Panc1 (cell line): ENCODE measurements at places on chromosomes 13 and 19.

DNA sequence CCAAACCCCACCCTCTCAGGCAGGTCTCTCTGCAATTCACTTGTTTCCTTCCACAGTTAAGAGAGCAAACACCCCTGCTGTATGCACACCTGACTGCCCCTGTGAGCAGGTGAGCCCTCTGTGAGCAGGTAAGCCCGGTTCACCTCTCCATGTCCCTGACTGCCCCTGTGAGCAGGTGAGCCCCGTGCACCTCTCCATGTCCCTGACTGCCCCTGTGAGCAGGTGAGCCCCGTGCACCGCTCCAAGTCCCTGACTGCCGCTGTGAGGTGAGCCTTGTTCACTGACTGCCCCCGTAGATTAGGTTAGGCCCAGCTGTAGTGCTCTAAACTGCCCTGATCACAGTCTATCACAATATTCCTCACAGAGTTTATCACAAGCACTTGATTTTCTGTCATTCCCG lies 29.2 kb downstream of the TMTC4 start:
- no peak for DNase-seq

DNA sequence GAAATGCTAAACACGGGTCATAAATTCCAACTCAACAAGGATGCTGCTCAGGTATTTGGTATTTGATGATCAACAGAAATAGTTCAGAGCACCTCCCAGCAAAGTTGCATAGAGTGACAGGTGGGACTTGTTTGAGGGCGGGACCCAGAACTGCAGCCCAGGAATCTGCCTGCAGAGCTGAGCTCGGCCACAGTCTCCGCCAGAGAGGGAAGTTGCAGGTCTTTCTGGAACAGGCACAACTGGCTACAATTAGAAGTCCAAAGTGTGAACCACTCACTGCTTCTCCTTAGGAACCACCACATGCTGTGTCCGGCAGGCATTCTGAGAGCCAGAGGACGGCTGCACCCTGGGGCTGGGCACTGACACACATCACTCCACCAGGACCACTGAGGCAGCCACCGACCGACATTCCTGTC lies 1.1 kb downstream of the SLC15A1 start:
- DNase-seq = no peak

- no peak for DNase-seq
Observed at GRCh38 chr13:63088226-63088625, 1672.6 kb upstream of the PCDH20 start.

GRCh38 chr13:71316792-71317363 lies 550.1 kb downstream of the DACH1 start:
- no peak for DNase-seq

DNA sequence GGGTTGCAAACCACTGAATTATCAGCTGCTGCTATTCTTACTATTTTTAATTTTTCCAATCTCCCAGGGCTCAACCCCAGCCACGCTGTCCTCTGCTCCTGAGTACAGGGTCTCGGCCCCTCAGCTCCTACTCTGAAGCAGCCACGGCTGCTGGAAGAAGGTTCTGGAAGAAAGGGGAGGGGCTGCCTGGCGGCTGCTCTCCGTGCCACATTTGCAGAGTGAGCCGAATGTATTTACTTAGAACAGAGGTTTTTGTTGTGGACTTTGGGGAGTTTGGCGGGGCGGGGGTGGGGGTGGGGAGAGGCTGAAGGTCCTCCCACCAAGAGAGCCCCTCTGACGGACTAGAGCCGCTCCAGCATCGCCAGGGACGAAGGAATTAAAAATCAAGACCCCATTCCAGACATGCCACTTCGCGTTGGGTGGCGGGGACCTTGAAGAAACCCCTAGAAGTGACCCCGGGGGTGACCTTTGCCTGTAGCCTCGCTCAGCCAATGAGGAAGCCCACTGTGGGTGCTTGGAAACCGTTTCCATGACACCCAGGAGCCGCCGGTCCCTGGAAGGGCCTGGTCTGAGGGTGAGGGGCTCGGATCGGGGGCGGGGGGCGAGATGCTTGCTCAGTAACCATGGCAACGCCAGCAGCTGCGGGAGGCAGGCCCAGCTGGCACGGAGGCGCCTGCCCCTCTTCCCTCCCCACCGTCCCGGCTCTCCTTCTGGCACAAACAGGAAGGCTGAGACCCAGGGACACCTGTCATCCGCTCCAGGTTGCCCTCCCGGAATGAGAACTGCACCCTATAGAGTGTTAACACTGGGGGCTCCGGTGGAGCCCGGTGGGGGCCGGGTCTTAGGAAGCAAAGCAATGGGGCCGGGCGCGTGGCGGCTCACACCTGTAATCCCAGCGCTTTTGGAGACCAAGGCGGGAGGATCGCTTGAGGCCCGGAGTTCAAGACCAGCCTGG lies 54.2 kb upstream of the PTPRS start:
- DNase-seq = no peak

DNA sequence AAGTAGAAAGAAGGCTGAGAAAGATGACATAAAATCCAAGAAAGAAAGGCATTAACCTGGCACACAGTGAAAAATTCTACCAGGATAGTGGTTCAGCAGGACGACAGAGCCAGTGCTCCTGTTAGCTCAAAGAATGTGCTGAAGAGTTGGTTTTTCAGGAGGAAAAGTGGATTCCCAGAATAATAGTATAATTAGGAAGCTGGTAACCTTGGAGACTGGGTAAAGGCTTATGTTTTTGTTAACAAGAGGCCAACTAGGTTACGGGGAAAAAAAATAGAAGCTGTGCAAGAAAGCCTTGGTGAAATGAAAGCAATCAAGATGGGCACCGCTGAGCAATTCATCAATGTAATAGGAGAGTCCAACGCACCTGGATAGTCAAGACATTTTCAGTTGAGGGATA lies 54.7 kb downstream of the SLC15A1 start:
- no peak for DNase-seq

GRCh38 chr19:16773259-16773658 lies 53.6 kb downstream of the NWD1 start:
- DNase-seq = no peak

- DNase-seq = no peak
Observed at GRCh38 chr19:18408053-18408476, 10.6 kb upstream of the LRRC25 start.

DNA sequence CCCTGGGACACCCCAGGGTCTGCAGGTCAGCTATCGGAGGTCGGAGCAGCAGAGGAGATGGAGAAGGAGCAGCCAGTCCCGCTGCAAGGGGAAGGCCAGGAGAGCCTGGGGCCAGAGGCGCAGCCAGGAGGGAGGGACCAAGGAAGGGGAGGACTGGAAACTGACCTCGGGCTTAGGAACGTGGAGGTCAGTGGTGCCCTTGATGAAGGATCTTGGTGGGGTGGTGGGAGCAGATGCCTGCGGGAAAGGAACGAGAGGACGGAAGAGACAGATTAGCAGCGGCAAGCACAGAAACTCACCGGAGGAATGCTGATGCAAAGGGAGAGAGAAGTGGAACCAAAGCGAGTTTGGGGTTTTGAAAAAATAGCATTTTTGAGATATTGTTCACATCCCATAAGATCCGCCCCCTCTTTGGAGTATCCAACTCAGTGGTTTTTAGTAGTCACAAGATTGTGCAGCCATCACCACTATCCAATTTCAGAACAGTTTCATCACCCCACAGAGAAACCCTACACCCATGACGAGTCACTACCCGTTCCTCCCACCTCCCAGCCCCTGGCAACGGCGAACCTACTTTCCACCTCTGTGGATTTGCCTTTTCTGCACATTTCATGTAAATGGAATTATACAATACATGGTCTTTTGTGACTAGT lies 22.1 kb downstream of the PLEKHF1 start:
- DNase-seq = no peak

GRCh38 chr13:90640976-90641375 lies 706.5 kb upstream of the MIR17HG start:
- DNase-seq = no peak

- no peak for DNase-seq
Observed at GRCh38 chr19:1181606-1182005, 7.5 kb upstream of the SBNO2 start.

DNA sequence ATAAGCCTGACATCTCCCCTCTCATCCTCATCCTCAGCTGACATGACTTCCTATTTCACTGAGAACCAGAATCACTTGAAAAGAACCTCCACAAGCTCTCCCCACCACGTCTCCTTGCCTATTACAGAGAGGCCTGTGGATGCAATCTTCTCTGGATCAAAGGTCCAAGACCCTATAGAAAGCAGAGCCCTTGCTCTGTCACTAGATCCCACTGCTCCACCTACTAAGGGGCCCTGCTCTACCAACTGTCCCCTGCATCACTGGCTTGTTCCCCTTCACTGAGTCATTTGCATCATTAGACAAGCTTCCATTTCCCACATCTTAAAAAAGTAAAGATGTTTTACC lies 40.8 kb downstream of the RCBTB2 start:
- DNase-seq = no peak

- DNase-seq = no peak
Observed at GRCh38 chr13:106527445-106527801, 8.0 kb downstream of the EFNB2 start.

- DNase-seq = no peak
Observed at GRCh38 chr19:38544569-38545315, 73.0 kb downstream of the MAP4K1 start.

GRCh38 chr19:4083677-4084546 lies 17.2 kb upstream of the ZBTB7A start:
- no peak for DNase-seq

DNA sequence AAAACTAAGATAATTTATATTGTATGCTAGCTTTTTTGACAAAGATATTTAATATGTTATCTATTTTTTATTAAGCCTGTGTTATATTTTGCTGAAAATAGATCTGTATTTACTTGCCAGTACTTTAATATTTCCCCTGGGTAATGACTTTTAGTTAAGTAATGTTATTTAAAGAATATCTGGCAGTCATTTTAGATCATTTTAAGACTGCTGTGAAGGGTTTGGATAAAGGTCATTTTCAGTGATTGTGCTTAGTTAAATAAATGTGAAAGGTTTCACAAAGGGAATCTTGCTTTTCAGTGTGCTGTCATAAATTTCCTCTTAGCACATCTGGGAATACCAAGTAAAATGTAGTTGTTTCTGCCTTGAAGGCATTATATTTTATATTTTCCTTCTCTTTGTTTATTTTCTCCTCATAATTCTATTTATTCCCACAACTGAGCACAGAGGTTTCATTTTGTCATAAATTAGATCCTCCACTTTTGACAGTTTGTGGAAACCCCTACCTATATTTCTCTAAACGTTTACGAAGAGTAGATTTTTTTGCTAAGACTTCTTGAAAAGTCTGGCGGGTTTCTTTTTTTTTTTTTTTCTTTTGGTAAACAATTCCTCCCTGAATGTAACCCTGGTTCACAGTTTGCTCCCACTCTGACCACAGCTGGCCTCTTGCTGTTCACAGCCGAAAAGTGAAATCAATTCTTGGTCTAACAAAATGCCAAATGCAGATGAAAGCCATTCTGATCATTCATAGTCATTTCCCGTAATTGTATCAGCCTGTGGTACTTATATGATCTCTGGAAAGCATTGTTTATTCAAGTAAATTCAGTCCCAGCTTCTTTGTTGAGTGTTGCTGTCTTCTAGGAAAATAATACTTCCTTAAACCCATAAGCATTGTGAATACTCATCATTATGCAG lies 87.8 kb downstream of the MAB21L1 start:
- no peak for DNase-seq

GRCh38 chr13:82458169-82458568 lies 1424.1 kb downstream of the SLITRK1 start:
- DNase-seq = no peak

DNA sequence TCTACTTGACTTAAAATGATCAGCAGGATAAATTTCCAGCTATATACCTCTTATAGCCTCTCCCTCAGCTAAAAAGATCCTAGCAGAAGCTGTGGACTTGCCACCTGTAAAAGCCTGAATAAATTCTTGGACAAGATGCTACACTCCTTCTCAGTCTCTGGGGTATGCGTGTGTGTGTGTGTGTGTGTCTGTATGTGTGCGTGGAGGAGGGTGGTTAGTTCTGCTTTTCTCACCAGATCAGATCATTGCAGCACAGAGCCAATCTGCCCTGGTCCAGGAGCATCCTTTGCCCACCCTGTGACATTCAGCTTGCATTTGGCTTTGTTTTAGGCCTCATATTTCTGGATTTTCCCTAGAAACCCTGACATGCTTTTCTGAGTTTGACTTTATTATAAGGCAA lies 438.3 kb downstream of the RFC3 start:
- no peak for DNase-seq

DNA sequence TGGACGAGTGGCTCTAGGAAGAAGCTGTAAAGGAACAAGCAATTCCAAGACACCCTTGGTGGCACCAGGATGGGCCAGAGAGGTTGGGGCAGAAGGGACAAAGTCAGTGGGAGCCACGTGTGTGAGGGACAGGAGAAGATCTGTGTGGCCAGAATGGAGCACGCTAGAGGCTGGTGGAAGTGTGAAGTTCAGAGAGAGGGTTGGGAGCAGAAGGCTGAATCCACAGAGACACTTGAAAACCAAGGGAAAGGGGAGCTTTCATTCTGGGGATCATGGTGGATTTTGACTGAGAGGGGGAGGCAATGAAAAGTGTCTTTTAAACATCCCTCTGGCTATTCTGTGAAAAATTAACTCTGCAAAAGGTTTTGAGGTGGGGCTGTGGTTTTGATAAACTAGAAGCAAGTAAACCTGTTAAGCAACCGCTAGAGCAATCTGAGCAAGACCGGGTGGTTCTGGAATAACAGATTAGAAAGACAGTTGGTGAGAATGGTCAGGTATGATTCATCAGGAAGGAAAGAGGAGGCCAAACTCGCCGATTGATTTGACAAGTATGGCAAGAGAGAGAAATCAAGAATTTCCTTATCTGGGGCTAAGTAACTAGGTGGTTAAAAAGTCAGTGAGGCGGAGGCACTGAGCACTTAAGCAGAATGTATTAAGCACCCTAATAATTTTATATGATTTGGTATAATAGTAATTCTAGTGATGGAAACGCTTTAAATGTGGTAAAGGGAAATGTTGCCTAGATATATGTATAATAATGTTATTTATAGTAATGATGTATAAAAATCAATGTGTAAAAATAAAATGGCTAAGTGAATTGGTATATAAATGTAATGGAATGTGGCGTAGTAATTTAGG lies 140.0 kb downstream of the MYO16 start:
- DNase-seq = no peak

GRCh38 chr19:50607388-50607787 lies 32.3 kb downstream of the SYT3 start:
- no peak for DNase-seq

- no peak for DNase-seq
Observed at GRCh38 chr19:17920527-17920926, 12.3 kb upstream of the CCDC124 start.

DNA sequence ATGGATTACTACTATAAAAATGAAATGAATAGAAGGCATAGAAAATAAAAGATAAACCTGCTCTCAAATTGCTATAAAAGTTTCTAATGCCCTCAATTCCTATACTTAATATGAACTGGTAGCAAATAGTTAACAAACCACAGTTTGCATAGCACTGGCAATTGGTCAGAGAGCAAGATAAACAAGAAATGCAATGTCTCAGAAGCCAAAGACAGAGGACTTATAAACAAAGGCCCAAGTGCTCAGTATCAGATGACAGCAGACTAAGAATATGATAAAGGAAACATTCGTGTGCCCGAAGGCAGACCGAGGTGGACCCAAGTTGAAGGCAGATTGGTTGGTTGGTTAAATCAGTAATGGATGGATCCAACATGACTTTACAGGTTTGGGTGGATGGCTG lies 50.6 kb downstream of the IPO5 start:
- no peak for DNase-seq

GRCh38 chr19:10335352-10335985 lies 2.1 kb upstream of the RAVER1 start:
- DNase-seq = no peak
